ENCODE measurements at places on chromosomes 4 and X. TPM values are rescaled to one million over a fixed set of nuclear protein-coding genes. Genes with fewer than 3 reads are reported as not detected.

GRCh38 chr4:71163317-71163716 is 169.9 kb downstream of the DCK start:
- DNase-seq, result no peak
- H3K27me3 ChIP-seq, result peaks cover 8% of the 10 kb centered on the region
- no peaks in the 10 kb centered on the region for H3K36me3 ChIP-seq
- H3K27ac ChIP-seq, result no peak overlapping the region
- no peak overlapping the region for H3K4me3 ChIP-seq

DNA sequence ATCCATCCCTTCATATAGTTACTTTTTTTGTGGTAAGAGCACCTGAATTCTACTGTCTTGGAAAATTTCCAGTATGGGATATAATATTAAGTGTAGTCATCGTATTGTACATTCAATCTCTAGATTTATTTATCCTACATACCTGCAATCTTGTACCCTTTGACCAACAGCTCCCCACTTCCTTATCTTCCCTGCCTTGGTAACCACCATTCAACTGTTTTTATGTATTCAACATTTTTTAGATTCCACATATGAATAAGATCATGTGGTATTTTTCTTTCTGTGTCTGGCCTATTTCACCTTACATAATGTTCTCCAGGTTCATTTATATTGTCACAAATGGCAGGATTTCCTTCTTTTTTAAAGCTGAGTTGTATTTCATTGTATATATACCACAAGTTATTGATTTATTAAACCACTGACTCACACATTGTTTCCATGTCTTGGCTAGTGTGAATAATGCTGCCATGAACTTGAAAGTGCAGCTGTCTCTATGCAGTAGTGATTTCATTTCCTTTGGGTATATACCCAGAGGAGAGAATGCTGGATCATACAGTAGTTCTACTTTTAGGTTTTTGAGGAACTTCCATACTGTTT is 572.5 kb downstream of the MAGEB5 start:
- no peak overlapping the region for H3K27ac ChIP-seq
- H3K27me3 ChIP-seq, result no peaks in the 10 kb centered on the region
- DNase-seq, result no peak
- H3K36me3 ChIP-seq, result no peaks in the 10 kb centered on the region

The TRPC3 gene
- 0.70 TPM for total RNA-seq

The HDX gene
- total RNA-seq, result 1.2 TPM

The HTR2C gene
- not detected for total RNA-seq

All from activated CD4-positive, alpha-beta memory T cell treated with anti-CD3 and anti-CD28 coated beads, Interleukin-2, amount 10 ng/mL, durations not matched to agents 7 days and 5 days (primary cell).